ENCODE measurements at places on chromosomes 5 and 9. TPM values are rescaled to one million over a fixed set of nuclear protein-coding genes. Genes with fewer than 3 reads are reported as not detected.

DNA sequence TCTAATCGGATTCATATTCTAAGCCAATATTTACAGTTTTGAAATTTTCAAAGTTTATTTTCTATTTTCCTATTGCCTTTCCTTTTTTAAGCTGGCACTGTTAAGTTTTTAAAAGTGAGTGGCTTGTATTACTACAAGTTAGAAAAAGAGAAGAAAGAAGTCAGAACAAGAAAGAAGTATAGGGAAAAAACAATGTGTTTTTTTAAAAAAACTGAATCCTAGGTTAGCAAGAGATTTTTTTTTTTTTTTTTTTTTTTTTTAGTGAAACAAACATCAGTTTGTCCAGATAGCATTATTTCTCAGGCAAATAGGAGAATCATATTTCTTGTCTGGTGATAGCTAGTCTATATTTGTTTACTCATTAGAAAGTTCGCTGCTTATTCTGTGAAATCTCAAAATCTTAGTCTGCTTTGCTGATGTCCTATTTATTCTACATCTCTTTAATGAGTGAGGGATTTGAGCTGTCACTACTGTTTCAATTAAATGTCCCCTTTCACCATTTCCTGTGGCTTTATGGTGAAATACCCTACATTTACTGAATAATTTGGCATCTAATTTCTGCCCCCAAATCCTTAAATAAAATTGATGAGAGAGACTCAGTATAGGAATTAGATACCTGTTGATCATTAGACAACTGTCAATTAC, 19.1 kb upstream of the LMNB1 start:
- no peak for DNase-seq

DNA sequence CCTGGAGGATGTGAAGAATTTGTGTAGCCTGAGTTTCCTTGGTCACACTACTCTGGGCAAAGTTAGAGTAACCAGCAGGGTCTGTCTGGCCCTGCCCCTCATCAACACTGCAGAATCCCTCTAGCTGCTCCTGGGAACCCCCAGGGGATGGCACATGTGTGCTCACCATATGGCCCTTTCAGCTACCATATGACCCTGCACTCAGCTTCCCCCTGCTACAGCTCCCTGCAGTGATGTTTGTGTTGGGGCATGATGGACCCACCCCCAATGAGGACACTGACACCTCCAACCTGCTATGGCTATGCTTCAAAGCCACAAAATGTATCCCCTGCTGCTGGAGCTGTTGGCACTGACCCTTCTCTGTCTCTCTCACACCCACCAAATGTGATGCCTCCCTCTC, 152.7 kb downstream of the SNX18 start:
- DNase-seq: no peak

DNA sequence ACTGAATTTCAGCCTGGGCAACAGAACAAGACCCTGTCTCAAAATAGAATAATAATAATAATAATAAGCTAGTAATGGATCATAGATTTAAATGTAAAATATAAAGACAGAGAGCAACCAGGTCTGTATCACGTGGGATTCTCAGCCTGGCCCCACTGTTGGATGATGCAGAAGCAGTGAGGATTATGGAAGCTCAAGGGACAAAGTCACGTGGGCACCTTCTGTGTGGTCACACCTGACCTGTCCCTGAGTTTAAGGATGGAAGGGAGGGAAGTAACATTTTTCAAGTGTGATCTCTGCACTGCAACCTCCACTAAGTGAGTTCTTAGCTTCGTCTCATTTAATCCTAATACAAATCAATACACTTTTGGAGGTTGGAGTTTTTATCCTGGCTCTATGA, 212.5 kb upstream of the IER5L start:
- DNase-seq: no peak

GRCh38 chr9:131270171-131271015, 5.9 kb downstream of the FAM78A start:
- peak; percentile 68 for DNase-seq

DNA sequence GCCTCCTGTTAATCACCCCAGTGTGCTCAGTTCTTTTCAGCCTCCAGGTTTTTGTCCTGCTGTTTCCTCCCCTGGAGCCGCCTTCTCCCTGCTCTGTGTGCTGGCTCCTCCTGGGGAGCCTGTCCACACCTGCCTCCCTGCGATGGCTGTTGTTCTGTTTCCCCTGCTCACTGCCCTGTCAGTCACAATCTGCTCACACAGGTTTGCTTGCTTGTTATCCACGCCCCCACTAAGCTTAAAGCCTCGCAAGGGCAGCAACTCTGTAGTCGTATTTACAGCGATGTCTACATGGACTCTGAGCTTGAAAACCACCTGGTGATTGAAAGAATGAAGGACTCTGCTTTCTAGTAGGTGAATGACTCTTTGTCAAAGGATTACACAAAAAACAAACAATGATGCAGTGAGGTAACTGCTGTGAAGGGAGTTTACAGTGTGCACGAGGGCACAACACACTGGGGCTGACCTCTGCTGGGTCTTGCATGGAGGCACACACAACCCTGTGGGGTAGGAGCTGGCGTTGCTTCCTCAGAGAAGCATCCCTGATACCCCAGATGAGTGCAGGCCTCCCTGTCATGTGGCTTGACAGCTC, 39.6 kb upstream of the TEX48 start:
- no peak for DNase-seq

DNA sequence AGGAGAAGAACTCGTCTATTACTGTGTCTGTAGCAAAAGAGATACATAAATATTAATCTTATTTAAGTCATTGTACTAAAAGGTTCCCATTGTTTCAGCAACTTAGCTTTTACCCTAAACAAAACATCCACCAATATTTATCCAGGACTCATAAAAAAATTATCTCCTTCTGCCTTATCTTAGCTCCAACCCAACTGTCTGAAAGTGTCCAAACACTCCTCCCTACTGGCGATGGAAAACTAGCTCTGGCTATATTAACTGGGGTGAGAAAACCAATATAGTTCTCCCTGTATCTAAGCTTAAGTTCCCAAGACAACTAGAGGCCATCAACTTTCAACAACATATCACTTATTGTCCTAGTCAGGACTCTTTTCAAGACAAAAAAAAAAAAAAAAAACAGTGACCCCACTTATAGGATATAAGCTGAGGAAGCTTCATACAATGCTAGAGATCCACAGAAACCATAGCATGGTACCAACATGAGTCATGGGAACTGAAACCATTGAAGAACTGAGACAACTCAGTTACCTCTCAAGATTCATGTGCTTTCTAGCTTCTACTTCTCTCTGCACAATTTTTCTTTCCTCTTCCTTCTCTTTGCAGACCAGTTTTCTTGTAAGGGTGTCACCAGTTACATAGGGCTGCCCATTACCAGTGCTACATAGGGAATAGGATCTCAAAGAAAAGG, 150.7 kb upstream of the RASA1 start:
- DNase-seq: no peak

SLC12A7 gene
- total RNA-seq: 37.5 TPM

MARCHF3 gene
- 2.7 TPM for total RNA-seq

TLR4 gene
- 0.72 TPM for total RNA-seq

All from activated naive CD8-positive, alpha-beta T cell treated with anti-CD3 and anti-CD28 coated beads, Interleukin-2, amount 10 ng/mL, durations not matched to agents 7 days and 5 days (primary cell).